Heart left ventricle (tissue), 16 donors: ENCODE measurements at places on chromosomes 6 and 20. TPM values are rescaled to one million over a fixed set of nuclear protein-coding genes. Genes with fewer than 3 reads are reported as not detected.

DNA sequence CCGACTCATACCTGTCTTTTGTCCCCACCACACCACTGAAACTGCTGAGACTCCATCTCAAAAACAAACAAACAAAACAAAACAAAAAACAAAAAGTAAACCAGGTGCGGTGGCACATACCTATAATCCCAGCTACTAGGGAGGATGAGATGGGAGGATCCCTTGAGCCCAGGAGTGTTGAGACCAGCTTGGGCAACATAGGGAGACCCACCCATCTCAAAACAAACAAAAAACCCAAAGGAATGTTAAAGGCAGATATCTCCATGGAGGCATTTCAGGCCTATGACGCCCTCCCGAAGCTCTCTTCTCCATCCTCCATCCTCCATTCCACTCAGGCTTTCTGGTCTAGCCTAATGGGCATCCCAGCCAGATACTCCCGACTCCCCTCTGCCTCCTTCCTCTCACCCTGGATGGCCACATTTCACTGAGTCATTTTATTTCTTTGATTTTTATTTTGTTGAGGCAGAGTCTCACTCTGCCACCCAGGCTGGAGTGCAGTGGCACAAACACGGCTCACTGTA, 3.2 kb upstream of the SLC4A11 start:
- DNase-seq = no peak

DNA sequence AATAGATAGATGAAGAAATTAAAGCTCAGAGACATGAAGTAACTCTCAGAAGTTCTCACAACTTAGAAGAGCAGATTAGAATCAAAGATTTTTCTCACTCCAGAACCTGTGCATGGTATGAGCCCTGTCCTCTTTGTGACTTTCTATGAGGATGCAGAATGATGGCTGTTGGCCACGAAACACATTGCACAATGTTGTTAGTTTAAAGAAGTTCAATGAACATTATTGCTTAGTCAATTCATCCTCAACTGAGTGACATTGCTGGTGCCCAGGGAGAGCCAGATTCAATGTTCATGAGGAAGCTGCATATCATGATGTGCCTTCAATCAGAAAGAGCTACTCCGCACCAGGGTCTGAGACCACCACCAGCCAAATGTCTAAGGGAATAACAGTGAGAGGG, 633.1 kb downstream of the PTPRT start:
- no peak for DNase-seq

The FOXA2 gene
- polyA plus RNA-seq = not detected

GRCh38 chr6:137731960-137732616, 135.0 kb upstream of the TNFAIP3 start:
- DNase-seq = no peak

The MCHR2 gene
- not detected for polyA plus RNA-seq

The NOTCH4 gene
- polyA plus RNA-seq = 32.8 TPM

DNA sequence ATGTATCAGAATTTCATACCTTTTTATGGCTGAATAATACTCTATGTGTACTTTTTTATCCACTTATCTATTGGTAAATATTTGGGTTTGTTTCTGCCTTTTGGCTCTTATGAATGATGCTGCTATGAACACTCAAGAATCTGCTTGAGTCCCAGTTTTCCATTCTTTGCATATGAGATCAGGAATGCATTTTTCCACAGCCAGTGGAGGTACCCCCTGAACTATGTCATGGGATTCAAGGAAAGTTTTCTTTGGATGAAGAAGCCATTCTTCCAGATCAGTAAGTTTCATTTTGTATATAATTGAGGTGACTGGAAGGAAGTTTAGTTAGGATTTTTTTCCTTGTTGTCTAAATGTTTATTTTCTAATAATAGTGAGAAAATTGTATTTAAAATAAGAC, 40.9 kb downstream of the NKX2-4 start:
- DNase-seq = no peak

- no peak for DNase-seq
Measured at GRCh38 chr6:140153703-140154102, 779.3 kb upstream of the CITED2 start.

The TFEB gene
- polyA plus RNA-seq = 40.1 TPM

The KCNK16 gene
- polyA plus RNA-seq = not detected

The MAFB gene
- 2.0 TPM for polyA plus RNA-seq

DNA sequence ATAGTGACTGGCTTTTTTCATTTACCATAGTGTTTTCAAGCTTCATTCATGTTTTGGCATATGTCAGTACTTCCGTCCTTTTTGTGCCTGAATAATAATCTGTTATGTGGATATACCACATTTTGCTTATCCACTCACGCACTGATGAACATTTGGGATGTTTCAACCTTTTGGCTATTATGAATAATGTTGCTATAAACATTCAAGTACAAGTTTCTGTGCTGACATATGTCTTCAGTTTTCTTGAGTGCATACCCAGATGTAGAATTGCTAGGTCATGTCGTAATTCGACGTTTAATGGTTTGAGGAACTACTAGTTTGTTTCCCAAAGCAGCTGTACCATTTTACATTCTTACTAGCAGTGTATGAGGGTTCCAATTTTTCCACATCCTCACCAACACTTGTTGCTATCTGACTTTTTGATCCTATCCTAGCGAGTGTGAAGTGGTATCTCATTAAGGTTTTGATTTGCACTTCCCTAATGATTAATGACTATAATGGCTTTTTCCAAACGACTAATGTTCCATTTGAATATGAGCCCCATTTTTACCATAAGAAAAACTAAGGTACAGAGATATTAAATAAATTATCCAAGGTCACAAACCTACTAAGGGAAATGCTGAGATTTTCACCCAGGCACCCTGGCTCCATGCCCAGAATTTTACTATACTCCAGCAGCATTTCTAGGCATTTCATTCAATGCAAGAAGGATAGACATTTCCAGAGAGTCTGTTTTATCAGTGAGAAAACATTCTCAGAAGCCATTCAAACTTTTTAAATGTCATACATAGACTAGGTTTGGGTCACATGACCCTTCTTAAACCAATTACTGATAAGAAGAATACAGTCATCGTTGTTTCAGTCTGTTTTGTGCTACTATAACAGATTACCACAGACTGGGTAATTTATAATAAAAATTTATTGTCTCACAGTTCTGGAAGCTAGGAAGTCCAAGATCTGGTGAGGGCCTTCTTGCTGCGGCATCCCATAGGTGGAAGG, 71.1 kb upstream of the RUNX2 start:
- DNase-seq = no peak

The TDP2 gene
- polyA plus RNA-seq = 35.8 TPM

DNA sequence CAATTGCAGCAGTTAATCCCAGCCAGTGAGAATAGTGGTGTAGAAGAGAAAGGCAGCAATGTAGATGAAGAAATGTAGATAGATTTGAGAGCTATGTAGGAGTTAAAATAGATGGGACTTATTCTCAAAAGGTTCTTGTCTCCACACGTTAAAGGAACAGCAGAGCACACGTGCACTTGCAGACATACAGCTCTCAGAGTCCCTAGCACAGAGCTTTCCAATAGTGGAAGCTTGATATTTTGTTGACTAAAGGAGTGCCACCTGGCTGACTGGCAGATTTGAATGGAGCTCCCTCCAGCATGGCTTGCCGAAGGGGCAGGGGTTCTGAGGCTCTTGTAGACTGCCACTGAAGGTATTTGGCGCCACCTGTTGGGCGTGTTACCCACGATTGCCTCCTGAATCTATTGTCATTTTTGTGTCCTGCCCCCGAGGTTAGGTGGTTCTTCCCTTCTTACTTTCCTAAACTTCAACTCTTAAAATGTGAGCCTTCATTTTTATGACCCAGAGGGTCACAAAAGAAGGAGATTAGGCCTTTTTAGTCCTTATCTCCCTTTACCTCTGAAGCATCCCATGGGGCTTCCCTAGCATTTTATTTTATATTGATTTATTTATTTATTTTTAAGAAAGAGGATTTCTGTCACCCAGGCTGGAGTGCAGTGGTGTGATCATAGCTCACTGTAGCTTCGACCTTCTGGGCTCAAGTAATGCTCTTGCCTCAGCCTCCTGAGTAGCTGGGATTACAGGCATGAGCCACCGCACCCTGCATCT, 16.4 kb downstream of the BRD2 start:
- peak; percentile 88 for DNase-seq

DNA sequence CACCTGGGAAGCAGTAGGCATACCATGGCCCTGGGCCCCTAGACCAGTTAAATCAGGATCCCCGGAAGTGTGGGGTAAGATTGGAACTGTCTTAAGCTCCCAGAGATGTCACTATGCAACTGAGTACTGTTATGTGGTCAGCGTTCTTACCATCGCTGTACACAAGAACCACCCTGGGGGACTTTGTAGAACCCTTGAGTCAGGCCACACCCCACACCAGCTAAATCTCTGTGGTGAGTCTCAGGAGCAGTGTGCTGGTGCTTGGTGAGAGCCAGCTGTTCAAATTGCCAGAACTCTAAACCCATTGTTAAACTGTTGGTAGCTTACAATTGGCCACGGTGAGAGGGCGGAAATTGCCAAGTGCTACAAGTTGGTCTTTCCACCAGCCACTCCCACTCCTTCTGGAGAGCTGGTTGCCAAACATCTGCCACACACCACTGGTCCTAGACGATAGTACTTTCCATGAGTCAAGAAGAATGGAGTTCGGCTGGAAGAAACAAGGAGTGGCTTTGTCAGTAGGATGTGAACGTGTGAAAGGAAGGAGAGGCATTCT, 80.5 kb upstream of the SYNDIG1 start:
- no peak for DNase-seq

DNA sequence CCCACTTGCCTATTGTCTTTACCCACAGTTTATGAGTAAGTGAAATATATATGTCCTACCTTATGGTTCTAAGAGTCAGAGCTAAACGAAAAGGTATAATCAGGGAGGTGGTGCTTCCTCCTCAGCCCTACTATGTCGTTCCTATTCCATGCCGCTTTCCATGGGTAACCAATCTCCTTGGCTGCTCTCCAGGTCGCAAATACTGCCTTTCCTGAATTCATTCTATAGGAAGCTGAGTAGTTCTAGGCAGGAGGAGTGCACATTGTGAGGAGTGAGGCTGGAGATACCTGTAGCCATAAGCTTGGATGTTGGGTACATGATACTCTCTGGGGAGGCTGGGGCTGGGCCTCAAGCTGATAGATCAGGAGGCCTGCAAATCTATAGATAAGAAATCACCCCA, 5.8 kb downstream of the IL20RA start:
- no peak for DNase-seq

The E2F1 gene
- 1.1 TPM for polyA plus RNA-seq

DNA sequence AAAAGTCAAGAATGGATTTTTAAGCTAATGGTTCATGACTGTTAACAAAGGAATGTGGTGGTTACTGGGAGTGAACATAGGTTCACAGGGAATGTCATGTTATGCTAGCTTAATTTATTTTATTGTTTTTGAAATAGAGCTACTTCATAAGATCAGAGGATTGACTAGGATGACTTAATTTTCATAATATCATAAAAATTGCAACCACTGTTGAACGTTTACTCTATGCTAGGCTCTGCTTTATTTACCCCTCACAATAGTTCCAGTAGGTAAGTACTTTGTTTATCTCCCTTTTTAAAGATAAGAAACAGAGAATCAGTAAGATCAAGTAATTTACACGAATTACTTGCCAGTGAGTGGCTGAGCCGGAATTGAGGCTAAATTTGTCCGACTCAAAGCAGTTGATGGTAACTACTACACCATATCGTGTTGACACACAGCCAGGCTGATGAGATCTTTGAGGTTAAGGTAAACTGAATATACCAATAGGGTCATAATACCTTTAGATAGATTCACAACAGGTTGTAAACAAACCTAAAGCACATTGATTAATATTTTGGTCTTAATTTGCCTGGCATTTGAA, 194.6 kb upstream of the CITED2 start:
- DNase-seq = no peak

The ELOVL2 gene
- 1.6 TPM for polyA plus RNA-seq

DNA sequence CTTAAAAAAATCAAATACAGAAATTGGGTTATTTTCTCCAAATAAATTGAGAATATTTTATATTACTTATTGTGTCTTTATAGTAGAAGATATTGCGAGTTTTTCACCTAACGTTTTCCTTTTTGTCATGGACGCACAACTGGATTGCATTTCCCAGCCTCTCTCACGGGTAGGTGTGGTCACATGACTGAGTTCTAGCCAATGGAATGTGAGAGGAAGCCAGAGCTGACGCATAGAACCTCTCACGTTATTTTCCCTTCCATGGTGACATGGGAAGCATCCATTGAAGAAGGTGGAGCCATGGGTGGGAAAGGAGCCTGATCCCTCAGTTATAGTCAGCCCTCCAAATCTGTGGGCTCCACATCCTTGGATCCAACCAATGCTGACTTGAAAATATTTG, 155.9 kb upstream of the UST start:
- no peak for DNase-seq

DNA sequence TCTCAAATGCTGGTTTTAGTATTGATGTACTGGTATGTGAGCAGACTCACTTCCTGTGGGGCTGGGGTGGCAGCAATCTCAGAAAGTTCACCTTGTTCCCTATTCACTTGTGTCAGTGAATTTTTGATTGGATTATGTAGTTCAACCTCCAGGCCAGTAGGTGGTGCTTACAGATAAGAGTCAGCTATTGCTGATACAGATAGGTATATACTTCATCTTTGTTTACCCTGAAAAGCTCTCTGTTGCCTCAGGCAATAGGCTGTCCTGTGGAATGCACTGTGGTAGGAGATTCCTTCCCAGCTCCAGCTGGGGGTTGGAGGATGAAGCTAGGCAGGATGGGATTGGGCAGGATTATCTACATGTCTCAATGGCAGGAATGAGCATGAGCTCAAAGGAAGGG, 851.2 kb upstream of the EYS start:
- no peak for DNase-seq

The NT5DC1 gene
- 30.2 TPM for polyA plus RNA-seq

- no peak for DNase-seq
Measured at GRCh38 chr20:36303020-36303595, 3.0 kb upstream of the DLGAP4 start.

The PTK6 gene
- not detected for polyA plus RNA-seq

The KIAA1755 gene
- polyA plus RNA-seq = 2.1 TPM

DNA sequence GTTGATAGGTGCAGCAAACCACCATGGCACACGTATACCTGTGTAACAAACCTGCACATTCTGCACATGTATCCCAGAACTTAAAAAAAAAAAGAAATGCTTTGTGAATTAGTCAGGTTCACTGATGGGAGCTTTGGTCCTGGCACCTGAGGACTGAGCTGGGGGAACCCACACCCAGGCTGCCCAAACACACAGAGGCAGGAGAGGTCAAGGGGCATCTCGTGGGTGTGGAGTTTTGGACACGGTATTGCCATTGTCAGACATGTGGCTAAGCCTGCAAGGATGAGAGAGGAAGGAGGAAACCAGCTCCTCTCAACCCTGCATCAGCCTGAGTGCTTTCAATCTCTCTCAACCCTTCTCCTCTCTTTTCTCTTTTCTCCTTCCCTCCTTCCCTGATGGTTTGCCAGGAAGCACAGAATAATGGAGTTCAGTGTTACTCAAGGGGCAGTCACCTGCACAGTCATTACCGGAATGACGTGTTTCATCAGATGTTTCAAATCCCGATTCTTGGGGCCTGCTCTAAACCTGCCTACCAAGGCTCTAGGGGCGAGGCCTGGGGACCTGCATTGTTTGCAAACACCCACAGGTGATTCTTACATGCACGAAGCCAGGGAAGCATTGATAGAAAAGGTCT, 89.9 kb upstream of the NEDD9 start:
- no peak for DNase-seq

DNA sequence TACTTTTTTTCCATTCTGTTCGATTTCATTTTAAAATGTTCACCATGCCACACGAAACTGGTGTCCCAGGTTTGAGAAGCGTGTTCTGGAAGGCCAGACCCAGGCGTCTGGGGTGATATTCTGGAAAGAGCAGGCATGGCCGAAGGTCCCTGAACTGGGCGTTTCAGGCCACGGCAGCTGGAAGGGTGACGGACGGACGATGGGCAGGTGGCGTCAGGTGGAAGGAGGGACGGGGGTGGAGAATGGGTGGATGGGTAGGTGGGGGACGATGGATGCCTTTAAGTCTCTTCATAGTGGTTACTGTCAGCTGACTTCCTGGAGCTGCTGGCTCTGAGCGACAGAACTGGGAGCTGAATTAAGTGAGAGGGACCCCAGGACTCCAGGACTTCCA, 44.6 kb downstream of the CDH4 start:
- no peak for DNase-seq
